CD4-positive, alpha-beta memory T cell (primary cell): ENCODE measurements at places on chromosomes 1 and 21. TPM values are rescaled to one million over a fixed set of nuclear protein-coding genes. Genes with fewer than 3 reads are reported as not detected.

The STUM gene
- total RNA-seq: not detected

The UBE2G2 gene
- 125 TPM for total RNA-seq

The SLAMF8 gene
- total RNA-seq: 2.0 TPM

The LRRC3 gene
- total RNA-seq: 1.4 TPM

GRCh38 chr1:181640956-181641355 lies 157.6 kb downstream of the CACNA1E start:
- no peak for DNase-seq

DNA sequence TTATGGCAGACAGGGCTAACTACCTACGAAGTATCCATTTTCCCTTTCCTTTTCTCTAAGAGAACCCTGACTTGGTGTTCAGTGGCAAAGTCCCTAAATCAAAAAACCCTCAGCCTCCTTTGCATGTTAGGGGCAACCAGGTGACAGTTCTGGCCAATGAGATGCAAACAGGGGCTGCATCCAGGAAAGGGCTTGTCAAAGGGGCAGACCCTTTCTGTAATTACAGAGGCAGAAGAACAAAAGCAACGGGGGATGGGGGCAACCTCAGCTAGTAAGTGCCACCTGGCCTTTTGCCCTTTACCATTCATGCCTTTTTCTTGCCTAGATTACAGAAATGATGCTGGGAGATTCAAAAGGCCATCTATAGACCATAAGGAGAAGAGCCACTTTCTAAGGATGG lies 34.4 kb downstream of the GLUL start:
- DNase-seq: no peak

GRCh38 chr1:5369223-5369622 lies 623.0 kb downstream of the NPHP4 start:
- no peak for DNase-seq
